Psoas muscle (tissue), 8 donors: ENCODE measurements at places on chromosomes 5 and 9. TPM values are rescaled to one million over a fixed set of nuclear protein-coding genes. Genes with fewer than 3 reads are reported as not detected.

The ZBTB43 gene
- total RNA-seq, result 95.8 TPM

DNA sequence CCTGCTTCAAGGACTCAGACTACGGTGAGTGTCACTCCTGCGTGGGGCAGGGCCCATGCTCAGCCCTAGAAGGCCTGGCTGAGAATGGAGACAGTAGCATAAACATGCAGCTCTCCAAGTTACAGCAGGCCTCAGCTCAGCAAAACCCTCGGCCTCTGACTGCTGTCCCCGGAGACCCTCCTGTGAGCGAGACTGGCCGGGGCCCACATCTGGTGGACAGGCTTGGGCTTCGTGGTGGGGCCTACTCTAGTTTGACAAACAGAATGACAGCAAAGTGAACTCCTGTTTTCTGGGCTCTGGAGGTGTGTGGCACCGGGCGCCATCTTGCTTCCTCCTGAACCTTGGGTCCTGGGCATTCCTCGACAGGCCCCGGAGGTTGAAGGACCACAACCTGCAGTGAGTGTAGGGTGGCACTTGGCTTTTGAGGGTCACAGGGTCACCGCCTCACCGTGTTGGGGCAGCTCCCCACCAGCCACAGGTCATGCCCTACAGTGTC, 97.5 kb downstream of the PHF2 start:
- peak; percentile 43 for DNase-seq

The NFX1 gene
- 44.6 TPM for total RNA-seq

DNA sequence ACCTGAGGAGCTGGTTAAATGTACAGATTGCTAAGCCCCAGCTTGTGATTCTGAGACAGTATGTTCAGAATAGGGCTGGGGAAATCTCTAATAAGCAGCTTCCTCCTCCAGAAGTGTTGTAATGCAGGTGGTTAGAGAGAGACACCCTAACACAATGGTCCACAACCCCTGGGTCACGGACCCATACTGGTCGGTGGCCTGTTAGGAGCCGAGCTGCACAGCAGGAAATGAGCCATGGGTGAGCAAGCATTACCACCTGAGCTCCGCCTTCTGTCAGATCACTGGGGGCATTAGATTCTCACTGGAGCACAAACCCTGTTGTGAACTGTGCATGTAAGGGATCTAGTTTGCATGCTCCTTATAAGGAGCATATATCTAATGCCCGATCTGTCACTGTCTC, 61.8 kb downstream of the SLC36A1 start:
- DNase-seq, result no peak

The ORM2 gene
- not detected for total RNA-seq

The EFNA5 gene
- 5.4 TPM for total RNA-seq

The JAKMIP2 gene
- total RNA-seq, result 0.02 TPM

The TYRP1 gene
- total RNA-seq, result 10.7 TPM

DNA sequence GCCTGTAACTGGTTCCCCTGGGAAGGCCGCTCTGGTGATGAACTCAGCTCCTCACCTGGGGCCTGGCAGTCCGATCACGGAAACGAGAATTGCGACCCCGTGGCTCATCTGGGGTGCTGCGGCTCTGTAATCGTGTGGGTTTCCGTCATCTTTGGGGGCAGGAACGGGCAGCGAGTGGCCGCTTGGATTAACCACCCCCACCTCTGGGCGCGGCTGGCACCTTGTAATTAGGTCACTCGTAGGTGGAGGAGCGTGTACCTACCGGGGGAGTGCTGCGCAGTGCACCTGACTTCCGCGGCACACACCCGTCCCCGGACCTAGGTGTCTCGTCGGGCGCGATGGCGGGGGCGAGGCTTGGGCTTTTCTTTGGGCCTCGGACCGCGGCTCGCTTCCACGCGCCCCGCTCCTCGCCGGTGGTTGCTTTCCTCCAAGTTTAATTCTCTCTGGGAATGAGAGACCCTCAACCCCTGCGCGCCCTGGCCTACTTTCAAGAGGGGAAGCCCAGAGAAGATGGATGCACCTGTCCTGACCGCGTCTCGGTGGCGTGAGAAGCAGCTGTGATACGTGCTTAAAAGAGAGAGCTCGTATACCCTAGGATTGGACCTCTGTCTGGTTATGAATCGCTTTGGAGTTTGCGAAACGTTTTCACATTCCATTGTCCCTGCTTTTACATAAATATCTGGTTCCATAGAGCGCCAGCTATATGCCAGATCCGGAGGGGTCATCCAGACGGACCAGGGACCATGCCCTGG, 744 bp upstream of the PPP2CA start:
- DNase-seq, result no peak

The PGGT1B gene
- total RNA-seq, result 22.6 TPM

The C9orf40 gene
- 2.6 TPM for total RNA-seq

GRCh38 chr5:97458851-97459250, 275.8 kb upstream of the RIOK2 start:
- no peak for DNase-seq

The BTNL8 gene
- not detected for total RNA-seq

The DIPK1B gene
- total RNA-seq, result 1.4 TPM

The SPATA31D4 gene
- not detected for total RNA-seq

GRCh38 chr5:12672141-12672540, 767.9 kb upstream of the CTNND2 start:
- no peak for DNase-seq

- DNase-seq, result peak; percentile 32
These were observed 1.2 kb downstream of the SPATA24 start for GRCh38 chr5:139402561-139403158.

DNA sequence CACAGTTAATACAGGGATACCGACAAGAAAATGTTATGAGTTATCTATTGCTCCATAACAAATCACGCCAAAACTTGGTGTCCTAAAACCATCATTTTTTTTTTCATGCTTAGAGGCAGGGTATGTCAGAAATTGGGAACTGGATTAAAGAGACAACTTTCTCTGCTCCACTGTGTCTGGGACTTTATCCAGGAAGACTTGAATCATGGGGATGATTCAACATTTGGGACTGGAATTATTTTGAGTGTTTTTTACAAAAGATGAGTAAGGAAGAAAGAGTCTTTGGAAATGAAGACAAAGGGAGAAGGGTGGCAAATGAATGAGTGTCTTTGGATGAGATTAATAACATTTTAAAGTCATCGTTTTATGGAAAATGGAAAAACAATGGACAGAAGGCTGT, 1883.7 kb upstream of the C9orf72 start:
- no peak for DNase-seq

The TMED9 gene
- total RNA-seq, result 47.5 TPM

DNA sequence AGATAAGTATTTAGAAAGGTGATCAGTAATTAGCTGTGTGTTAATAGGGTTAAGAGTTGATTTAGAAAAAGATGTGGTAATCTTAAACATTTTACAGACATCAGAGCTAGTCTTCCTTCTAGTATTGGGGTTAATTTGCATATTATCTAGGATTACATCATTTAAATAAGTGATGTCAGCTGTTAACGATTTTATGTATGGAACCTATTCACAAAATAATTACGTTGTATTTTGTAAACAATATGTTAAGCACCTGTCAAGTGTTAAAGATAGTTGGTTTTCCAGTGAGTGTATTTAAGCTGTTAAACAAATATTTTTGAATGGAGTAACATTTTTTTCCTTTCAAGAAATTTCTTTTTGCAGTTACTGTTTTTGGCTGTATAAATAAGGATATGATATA, 2.2 kb downstream of the DCP2 start:
- DNase-seq, result no peak

The GPR21 gene
- total RNA-seq, result not detected

DNA sequence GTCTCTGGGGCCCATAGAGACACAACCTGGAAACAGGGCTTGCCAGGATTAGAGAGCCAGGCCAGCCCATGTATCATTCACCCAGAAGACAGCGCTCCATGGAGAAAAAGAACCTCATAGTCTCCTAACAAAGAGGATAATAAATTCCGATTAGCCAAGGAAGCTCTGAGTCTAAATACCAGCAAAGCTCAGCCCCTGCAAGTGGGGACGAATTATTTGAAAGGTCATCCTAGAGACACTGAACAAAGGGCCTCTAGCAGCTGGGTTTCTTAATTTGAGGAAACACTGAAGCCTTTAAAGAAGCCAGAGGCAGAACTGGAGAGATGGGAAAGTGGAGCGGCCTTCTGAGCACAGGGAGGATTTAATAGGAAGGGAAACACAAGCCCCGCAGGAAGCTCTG, 287.1 kb upstream of the ZNF462 start:
- no peak for DNase-seq
